Adrenal gland (tissue), 19 donors: ENCODE measurements at places on chromosomes 13 and 19. TPM values are rescaled to one million over a fixed set of nuclear protein-coding genes. Genes with fewer than 3 reads are reported as not detected.

GRCh38 chr19:48206397-48207093 is 36.1 kb downstream of the ZSWIM9 start:
- no peak for DNase-seq
- H3K27me3 ChIP-seq: no peaks in the 10 kb centered on the region
- H3K4me1 ChIP-seq: peaks cover 11% of the 10 kb centered on the region
- H3K4me3 ChIP-seq: no peak overlapping the region
- H3K27ac ChIP-seq: no peak overlapping the region

GRCh38 chr19:56764196-56764695 is 76.3 kb downstream of the PEG3 start:
- H3K4me3 ChIP-seq: no peak overlapping the region
- no peak for DNase-seq
- peaks cover 4% of the 10 kb centered on the region for H3K4me1 ChIP-seq
- no peaks in the 10 kb centered on the region for H3K27me3 ChIP-seq
- H3K36me3 ChIP-seq: no peaks in the 10 kb centered on the region

DNA sequence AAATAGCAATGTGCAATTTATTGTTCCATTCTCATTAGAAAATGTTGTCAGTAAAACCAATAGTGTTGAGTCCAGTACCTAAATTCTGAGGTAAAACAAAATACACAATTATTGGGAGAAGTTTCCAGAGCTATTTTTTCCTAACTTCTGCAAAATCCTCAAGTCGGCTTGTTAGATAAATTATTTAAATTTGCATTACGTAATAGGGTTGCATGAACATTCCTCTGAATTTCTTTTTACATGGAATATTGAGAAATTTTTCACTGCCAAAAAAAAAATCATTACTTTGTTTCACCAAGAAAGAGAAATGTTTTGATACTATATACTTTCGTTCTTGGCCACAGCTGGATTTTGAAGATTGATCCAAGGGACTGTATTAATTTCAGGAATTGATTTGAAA is 1.5 kb downstream of the ZNF507 start:
- no peak overlapping the region for H3K4me3 ChIP-seq
- no peak overlapping the region for H3K27ac ChIP-seq
- H3K27me3 ChIP-seq: no peaks in the 10 kb centered on the region
- H3K36me3 ChIP-seq: peaks cover 5% of the 10 kb centered on the region
- DNase-seq: no peak
- H3K4me1 ChIP-seq: peaks cover 33% of the 10 kb centered on the region

Gene PRR20B
- not detected for polyA plus RNA-seq

Gene ZNF491
- 3.5 TPM for polyA plus RNA-seq

- H3K27me3 ChIP-seq: no peaks in the 10 kb centered on the region
- no peaks in the 10 kb centered on the region for H3K4me1 ChIP-seq
- DNase-seq: no peak
These were observed 297.4 kb upstream of the SGCG start for GRCh38 chr13:22883262-22883840.

GRCh38 chr19:31041461-31041860 is 307.8 kb downstream of the TSHZ3 start:
- DNase-seq: no peak
- no peaks in the 10 kb centered on the region for H3K4me1 ChIP-seq
- H3K27me3 ChIP-seq: no peaks in the 10 kb centered on the region
- H3K27ac ChIP-seq: no peak overlapping the region

Gene CBARP
- 9.3 TPM for polyA plus RNA-seq

Gene CYP2S1
- 0.84 TPM for polyA plus RNA-seq

Gene KIR3DL1
- 0.09 TPM for polyA plus RNA-seq

GRCh38 chr19:29761575-29762232 is 46.6 kb upstream of the C19orf12 start:
- no peak overlapping the region for H3K4me3 ChIP-seq
- H3K27me3 ChIP-seq: no peaks in the 10 kb centered on the region
- H3K27ac ChIP-seq: no peak overlapping the region

DNA sequence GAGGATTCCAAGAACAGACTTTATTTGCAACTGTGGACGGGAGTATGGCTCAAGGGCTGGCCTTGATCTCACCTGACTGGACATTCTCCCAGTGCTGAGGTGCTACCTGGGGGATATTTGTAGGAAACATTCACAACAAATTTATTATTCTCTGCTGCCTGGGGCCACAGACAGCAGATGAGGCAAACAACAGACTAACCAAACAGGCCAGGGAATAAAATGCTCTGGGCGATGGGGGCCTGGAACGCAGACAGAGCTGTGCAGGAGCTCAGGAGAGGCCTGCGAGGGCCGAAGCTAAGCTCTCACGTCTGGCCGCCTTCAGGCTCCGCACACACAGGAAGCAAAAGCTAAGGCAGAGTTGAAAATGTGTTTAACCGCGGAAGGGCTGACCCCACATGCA is 7.8 kb downstream of the PLPP2 start:
- no peak overlapping the region for H3K27ac ChIP-seq
- H3K4me1 ChIP-seq: no peaks in the 10 kb centered on the region
- H3K27me3 ChIP-seq: no peaks in the 10 kb centered on the region
- H3K36me3 ChIP-seq: no peaks in the 10 kb centered on the region

- no peaks in the 10 kb centered on the region for H3K36me3 ChIP-seq
- no peak overlapping the region for H3K4me3 ChIP-seq
- H3K27ac ChIP-seq: no peak overlapping the region
- DNase-seq: no peak
- peaks cover 57% of the 10 kb centered on the region for H3K27me3 ChIP-seq
- no peaks in the 10 kb centered on the region for H3K4me1 ChIP-seq
These were observed 2.5 kb downstream of the NPAS1 start for GRCh38 chr19:47022140-47022536.

DNA sequence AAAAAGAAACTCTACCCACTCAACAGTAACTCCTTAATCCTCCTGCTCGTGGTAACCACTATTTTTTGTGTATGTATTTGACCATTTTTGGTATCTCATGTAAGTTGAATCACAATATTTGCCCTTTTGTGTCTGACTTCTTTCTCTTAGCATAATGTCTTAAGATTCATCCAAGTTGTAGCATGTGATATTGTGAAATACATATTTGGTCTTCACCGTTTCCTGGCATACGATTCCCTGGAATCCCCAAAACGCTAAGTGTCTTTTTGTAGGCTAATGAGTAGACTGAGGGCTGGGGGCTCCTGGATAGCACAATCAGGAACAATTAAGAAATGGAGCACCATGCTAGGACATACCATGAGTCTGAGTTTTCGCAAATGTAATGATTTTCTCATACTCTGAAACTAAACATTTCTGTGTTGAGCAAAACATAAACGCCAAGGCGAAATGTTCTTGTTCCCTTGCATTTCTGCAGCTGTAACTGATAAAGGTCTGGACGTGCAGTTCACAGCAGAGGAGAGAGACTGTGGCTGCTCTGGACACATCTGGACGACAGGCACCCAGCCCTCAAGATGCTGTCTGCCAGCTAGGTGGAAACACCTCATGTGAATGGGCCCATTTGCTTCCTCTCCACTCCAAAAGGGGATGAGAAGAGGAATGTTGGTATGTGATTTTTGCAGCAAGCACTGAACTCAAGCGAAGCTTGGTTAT is 38.4 kb downstream of the BRD4 start:
- H3K4me1 ChIP-seq: peaks cover 98% of the 10 kb centered on the region
- no peaks in the 10 kb centered on the region for H3K36me3 ChIP-seq
- no peak for DNase-seq
- H3K27me3 ChIP-seq: no peaks in the 10 kb centered on the region

DNA sequence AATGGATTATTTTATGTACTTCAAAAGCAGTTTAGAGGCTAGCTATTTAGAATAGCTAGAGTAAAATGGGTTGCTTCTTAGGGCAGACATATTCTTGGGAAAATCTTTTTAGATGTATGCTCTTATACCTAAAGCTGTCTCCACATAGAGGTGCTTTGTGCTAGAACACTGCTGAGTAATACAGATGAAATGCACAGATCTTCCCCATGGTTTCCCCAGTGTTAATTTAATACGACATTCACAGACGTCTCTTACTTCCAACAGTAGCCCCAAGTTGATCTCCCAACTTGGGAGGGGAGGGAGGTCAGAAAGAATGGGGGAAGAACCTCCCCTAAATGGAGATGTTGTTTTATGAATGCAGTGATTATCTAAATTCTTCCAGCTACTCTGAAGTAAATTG is 16.9 kb downstream of the NALCN start:
- H3K4me3 ChIP-seq: no peak overlapping the region
- no peak for DNase-seq
- H3K27me3 ChIP-seq: no peaks in the 10 kb centered on the region

DNA sequence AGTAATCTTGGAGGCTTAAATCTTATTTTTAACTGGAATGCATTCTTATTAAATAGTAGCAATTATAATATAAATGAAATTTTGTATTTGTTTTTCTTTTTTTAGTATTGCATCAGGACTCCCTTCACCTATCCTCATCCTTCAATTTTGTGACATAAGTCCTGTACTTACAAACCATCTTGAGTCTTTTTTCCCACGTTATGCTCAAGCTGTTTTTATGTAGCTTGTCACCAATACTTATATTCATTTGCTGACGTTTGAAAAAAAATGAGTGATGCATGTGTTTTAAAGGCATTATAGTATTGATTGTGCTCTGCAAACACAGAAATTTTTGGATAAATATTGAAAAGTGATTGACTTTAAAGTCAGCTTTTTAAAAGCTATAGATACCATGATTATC is 888 bp downstream of the GPR18 start:
- no peak overlapping the region for H3K4me3 ChIP-seq
- DNase-seq: no peak
- H3K27me3 ChIP-seq: no peaks in the 10 kb centered on the region
- H3K27ac ChIP-seq: no peak overlapping the region
- peaks cover 4% of the 10 kb centered on the region for H3K4me1 ChIP-seq
- no peaks in the 10 kb centered on the region for H3K36me3 ChIP-seq
